ENCODE measurements at places on chromosomes 11 and 22. TPM values are rescaled to one million over a fixed set of nuclear protein-coding genes. Genes with fewer than 3 reads are reported as not detected.

GRCh38 chr11:83681031-83681781, 395.0 kb upstream of the CCDC90B start:
- no peak for DNase-seq

The OR6T1 gene
- total RNA-seq = not detected

The OR51E2 gene
- not detected for total RNA-seq

DNA sequence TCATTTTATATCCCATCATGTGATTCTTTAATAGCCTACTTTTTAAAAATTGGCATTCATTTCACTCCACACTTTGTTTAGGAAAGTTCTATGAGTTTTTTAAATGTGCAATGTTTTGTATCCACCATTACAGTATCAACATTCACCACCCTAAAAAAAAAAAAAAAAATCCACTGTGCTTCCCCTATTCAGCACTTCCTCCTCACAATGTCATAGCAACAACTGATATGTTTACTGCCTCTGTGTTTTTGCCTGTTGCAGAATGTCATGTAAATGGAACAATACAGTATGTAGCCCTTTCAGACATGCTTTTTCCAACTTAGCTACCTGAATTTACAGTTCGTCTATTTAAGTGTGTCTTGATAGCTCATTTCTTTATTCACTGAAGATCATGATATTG, 754.2 kb downstream of the FAM181B start:
- DNase-seq = no peak

DNA sequence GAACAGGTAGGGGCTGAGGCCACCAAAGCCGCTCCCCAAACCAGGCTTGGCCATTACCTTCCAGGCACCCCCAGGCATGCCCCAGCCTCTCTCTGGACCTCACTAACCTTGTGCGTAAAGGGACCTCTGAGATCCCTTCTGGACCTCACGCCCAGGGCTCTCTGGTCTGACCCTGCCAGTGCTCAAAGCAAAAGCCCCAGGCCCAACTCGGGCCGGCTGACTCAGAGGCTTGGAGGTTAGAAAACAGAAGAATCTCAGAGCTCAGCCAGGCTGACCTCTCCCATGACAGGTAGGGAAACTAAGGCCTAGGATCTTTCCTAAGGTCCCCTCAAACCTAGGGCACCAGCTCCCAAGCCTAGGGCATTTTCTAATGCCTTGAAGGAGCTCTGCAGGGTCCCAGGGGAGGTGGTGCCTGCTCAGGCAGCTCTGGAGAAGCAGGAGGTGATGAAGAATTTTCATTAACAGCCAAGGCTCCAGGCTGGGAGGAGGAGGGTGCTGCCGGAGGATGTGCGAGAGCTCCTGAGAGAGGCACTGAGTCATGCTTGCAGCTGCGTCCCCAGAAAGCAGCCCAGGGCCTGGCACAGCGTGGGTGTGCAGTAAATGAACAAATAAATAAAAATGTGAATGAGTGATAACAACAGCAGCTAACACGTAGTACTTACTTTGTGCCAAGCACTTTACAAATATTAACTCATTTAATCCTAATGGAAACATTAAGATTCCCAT, 25.6 kb downstream of the ARRB1 start:
- peak; percentile 98 for DNase-seq

DNA sequence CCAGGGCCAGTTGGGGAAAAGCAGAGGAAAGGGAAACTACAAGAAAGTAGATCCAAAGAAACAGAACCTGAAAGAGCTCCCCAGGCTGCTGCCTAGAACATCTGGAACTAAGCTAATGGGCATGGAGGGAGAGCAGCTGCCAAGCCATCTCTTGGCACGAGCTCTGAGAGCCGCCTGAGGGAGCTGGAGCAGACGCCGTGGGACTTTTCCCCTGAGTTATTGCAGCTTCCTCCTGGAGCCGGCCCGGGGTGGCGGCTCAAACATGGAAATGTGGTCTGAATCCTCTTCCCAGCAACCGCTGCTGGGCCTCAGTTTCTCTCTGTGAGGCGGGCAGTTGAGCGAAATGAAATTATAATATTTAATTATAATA, 41.8 kb downstream of the LIF start:
- no peak for DNase-seq

- DNase-seq = no peak
Measured at GRCh38 chr11:116517584-116517983, 255.2 kb downstream of the BUD13 start.

The PHLDA2 gene
- 3.8 TPM for total RNA-seq

The RCOR2 gene
- total RNA-seq = under 0.01 TPM

GRCh38 chr22:30362651-30363281, 6.0 kb downstream of the CCDC157 start:
- DNase-seq = peak; percentile 13

- no peak for DNase-seq
Measured at GRCh38 chr11:120218695-120219033, 7.8 kb downstream of the OAF start.

DNA sequence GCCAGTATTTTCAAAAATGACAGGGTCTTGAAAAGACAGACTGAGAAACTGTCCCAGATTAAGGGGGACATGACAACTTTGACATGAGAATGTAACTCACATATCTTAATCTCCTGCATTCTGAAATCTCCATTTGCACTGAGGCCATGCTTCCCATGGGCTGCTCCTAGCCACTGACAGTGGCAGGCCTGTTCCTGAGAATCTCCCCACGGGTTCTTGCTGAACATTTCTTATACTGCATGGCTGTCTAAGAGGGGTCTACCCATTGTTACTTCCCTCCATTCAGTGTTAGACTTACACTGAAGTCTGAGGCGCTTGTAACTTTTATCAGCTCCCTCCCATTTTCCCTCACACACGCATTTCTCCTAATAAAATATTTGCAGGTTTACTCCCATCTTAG, 1.5 kb downstream of the CEP295 start:
- no peak for DNase-seq

The TRPC6 gene
- under 0.01 TPM for total RNA-seq

- DNase-seq = peak; percentile 91
Measured at GRCh38 chr11:59221441-59221840, 8.7 kb upstream of the MPEG1 start.

GRCh38 chr11:88117281-88117858, 57.9 kb downstream of the RAB38 start:
- DNase-seq = no peak

The TRIM49 gene
- not detected for total RNA-seq

DNA sequence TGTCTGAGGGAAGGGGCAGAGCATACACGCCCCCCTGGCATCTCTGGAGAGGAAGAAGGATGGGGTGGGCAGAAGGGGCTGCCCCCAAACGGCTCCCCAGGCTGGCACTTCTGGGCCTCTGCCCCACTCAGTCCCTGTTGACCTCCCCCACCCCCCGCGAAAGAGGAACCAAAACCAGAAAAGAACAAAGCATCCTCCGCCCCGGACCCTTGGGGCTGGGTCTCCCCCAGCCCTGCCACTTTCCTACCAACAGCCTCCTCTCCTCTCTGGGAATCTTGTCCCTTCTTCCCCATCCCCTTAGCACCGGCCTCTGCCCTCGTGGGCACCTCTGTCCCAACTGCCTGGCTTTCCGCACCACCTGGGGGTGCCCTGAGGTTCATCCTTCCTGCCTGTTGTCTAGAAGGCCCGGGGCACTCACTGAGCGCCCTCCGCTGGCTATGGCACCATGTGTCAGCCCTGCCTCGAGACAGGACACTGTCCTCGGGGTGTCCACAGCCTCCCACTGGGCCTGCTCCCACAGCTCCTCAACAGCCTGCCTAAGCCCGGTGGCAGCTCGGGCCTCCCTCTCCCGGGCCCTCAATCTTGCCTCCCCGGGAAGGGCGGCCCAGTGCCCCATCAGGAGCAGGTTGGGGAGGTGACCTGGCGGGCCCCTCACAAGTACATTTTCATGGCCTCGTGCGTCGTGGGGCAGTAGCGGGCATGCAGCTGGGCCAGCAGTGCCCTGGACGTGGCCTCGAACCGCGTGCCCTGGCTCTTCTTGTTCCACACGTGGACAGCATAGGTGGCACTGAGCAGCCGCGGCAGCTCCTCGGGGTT, 28.2 kb downstream of the A4GALT start:
- DNase-seq = peak; percentile 72

GRCh38 chr11:96967616-96968015, 577.8 kb downstream of the JRKL start:
- DNase-seq = no peak

The AP2A2 gene
- total RNA-seq = 48.0 TPM

DNA sequence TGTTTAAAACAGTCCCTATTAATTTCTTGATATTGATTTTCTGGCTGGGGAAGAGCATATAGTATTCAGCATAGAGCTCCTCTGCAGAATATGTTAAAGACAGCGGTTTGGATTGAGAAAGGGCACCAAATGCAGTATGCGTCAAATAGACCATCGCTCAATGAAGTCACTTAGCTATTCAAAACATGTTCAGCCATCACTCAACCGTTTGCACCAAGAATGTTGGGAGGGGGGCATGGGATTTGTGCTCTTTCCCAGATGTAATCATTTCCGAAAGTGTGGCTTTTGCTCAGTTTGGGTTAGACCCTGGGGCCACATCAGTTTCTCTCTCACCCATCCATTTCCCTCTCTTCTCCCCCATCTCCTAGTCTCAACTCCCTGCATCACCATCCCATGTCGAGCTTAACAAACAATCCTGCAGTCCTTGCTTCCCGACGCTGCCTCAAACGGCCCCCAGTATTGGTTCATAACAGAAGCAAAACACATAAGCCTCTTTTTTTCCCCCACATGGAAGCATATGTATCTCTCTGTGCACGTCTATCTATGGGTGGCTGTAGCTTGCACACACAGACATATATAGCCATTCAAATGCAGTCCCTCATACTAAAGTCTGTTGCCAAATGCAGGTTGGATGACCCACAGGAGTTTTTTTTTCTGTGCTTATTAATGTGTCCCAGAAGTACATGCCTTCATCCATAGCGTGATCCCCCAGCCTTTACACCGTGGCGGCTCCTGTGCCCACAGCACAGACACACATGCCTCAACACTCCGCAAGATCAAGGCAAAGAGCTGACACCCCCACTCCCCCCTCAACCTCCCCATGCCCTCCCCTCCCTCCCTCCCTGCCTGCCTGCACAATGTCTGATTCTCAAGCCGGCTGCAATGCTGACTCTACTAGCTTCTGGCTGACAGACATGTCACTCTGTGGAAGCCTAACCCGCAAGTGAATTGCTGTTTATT, 2.6 kb downstream of the CACNG2 start:
- DNase-seq = no peak

GRCh38 chr22:28477556-28477955, 202.1 kb downstream of the TTC28 start:
- no peak for DNase-seq

- DNase-seq = no peak
Measured at GRCh38 chr11:85965202-85965601, 103.7 kb downstream of the PICALM start.

The MS4A3 gene
- not detected for total RNA-seq

DNA sequence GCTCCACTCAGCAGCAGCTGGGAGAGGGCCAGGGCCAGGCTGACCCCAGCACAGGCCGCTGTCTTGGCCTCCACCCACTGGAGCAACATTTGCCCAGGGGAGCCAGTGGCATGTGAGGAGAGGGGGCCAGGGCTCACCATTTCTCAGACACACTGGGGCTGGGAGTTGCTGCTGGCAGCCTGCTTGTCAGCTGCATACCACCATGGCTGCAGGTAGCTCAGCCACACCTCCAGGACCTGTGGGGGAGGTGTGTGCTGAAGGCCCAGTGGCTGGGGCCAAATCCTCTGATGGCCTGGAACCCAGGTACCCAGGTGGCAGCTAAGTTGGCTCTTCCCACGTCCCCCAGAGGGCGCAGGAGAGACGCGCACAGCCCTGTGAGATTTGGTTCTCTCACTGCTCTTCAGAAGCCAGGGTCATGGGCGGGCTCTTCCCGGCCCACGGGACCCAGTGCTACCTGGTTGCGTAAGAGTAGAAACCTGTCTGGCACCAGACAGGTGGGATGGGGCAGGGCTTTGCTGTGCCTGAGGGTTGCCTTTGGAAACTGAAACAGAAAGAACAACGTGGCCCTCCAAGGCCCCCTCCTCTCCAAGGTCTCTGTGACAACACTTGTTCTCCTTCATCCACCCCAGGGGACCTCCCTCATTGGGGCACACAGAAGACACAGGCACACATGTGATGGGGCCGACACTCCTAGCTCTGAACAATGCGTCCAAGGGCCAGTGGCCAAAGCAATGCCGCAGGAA, 98.8 kb downstream of the MED15 start:
- peak; percentile 91 for DNase-seq

DNA sequence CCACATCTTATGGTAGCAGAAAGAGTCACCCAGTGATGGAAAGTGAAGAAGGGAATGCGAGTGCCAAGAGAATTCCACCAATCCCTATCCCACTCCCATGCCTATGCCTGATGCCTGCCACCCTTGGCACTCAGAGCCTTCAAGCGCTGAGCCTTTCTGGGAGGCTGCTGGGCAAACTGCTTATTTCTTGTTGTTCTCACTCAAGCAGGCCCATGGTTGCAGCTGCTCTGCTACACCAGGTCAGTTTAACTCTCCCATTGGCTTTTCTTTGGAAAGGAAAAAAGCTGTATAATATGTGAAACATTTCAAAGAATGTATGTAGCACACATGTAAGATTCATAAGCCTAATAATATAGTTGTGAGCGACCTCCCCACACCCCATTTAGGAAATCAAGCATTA, 41.4 kb downstream of the DGCR2 start:
- DNase-seq = no peak

- DNase-seq = peak; percentile 41
Measured at GRCh38 chr11:34926831-34927132, 10.4 kb downstream of the PDHX start.

The PHOX2A gene
- not detected for total RNA-seq

GRCh38 chr11:86066657-86067008, 2.3 kb downstream of the PICALM start:
- no peak for DNase-seq

The LRRC74B gene
- under 0.01 TPM for total RNA-seq

The CNIH2 gene
- total RNA-seq = under 0.01 TPM

GRCh38 chr22:28978863-28979796, 82.5 kb downstream of the C22orf31 start:
- DNase-seq = no peak

- no peak for DNase-seq
Measured at GRCh38 chr11:128053981-128054931, 533.1 kb downstream of the ETS1 start.

DNA sequence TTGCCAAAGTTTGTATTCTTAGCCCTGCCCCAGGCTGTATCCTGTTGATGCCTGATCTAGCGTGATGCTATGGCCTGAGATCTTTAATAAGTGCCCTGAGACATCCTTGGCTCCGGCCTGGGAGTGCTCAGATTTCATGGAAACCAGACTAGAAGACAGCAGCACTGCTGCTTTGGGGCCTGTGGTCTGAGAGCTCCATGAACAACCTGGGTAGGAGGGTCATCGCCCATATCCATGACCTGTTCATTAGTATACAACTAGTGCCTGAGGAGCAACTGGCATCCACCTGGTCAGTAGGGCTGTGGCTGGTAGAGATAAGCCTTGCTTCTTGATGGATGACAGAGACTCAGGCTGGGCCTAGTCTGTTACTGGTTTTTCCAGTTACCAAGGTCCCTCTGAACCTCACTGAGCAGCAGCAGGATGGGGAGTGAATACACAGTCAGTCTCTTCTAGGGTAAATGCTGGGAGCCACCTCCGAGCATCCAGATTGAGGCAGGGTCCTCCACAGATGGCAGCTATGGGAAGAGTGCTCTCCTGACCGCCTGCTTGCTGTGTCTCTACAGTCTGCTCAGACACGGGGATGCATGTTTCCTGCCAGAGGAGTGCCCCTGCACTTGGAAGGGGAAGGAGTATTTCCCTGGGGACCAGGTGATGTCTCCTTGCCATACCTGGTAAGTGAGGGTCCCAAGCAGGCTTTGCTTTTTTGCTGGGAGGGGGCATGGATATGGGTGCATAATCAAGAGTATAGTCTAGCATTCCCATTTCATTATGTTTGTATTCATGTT, 39.0 kb downstream of the OTOG start:
- DNase-seq = peak; percentile 26

GRCh38 chr11:78635814-78636506, 61.3 kb upstream of the NARS2 start:
- DNase-seq = no peak

The ANGPTL5 gene
- total RNA-seq = 1.2 TPM

GRCh38 chr11:86639137-86639536, 33.3 kb downstream of the ME3 start:
- DNase-seq = no peak
